ENCODE measurements at places on chromosomes 16 and 17. TPM values are rescaled to one million over a fixed set of nuclear protein-coding genes. Genes with fewer than 3 reads are reported as not detected.

Gene C1QTNF8
- total RNA-seq: not detected

Gene CHRNE
- 0.45 TPM for total RNA-seq

Gene ATP2A1
- 2.1 TPM for total RNA-seq

Gene CYLD
- total RNA-seq: 116 TPM

Gene KRTAP4-3
- not detected for total RNA-seq

Gene SHISA6
- total RNA-seq: not detected

Data from activated CD8-positive, alpha-beta T cell treated with anti-CD3 and anti-CD28 coated beads, Interleukin-2, amount 10 ng/mL, durations not matched to agents 7 days and 5 days (primary cell).